ENCODE measurements at places on chromosomes 1 and 21.

GRCh38 chr1:210143465-210144062 lies 89.0 kb upstream of the SERTAD4 start:
- no peak for DNase-seq

DNA sequence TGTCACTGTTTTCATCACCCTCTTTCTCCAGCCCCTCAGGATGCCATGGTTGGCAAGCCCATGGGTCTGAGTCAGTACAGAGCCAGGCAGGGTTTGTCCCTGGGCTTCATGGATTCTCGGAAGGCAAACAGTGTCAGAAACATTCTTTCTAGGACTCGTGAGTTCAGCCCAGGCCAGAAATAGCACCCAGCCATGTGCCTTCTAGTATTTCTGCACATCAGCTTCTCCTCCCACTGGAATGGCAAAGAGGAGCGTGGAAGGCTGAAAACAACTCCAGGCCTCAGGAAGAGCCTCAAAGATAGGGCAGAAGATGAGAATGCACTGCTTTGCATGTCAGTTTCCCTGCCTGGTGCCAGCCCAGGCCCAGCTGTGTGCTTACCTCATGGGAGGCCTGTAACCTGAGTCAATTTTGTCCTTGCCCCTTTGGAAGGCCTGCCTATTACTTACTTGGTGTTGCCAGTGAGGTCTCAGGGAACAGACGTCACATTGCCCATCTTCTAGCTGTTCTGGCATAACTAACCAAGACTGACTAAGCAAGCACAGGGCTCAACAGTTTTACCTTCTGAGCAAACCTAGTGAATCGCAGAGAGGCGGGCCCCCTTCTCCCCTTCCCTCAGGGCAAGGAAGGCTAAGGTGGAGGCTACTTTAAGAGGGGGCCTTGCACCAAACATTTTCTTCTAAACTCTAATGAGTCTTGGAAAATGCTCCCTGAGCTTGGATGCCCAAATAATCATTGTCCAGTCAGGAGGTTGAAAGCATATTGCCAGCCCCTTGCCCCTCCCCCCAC lies 42.4 kb downstream of the GLUL start:
- no peak for DNase-seq

- DNase-seq, result no peak
These were observed 1.3 kb downstream of the SLAMF1 start for GRCh38 chr1:160645386-160646130.

DNA sequence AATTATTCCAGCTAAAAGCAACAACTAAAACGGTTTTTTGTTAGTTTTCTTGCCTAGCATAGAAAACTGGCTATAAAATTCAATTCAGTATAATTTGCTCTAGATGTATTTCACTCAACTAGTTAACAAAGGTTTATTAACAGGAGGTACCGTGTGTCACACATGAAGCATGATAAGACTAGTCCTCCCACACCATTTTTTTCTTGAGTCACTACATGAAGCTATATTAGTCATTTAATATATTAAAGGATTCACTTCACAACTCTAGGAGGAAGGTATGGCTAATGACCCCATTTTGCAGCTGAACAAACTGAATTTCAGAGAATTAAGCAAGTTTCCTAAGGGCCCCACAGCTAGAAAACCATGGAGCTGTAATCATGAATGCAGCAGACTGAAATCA lies 307.8 kb upstream of the USP25 start:
- DNase-seq, result no peak

GRCh38 chr1:108067884-108068540 lies 103.0 kb upstream of the VAV3 start:
- no peak for DNase-seq

GRCh38 chr1:231584117-231584516 lies 42.5 kb upstream of the DISC1 start:
- DNase-seq, result no peak

GRCh38 chr1:219555806-219556205 lies 57.1 kb downstream of the ZC3H11B start:
- DNase-seq, result no peak
